ENCODE measurements at places on chromosomes 4 and X.

- no peak for DNase-seq
Observed at GRCh38 chr4:91330555-91331137, 973.1 kb upstream of the GRID2 start.

DNA sequence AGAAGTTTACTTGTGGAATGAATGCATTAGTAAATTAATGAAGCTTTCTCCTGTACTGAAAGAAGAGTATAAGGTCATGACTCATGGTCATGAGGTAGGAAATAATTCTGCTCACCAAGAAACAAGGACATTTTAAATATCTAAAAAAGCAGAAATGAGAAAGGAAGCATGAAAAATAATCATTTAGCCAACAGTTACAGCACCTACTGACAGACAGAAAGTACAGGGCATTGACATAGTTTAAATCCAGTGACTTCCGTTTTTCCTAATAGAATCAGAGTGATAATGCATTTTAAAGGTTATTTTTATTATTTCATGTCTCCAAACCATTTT is 30.5 kb upstream of the ACSL1 start:
- no peak for DNase-seq

- DNase-seq = peak; percentile 15
Observed at GRCh38 chr4:15779306-15779705, 1.2 kb downstream of the CD38 start.

DNA sequence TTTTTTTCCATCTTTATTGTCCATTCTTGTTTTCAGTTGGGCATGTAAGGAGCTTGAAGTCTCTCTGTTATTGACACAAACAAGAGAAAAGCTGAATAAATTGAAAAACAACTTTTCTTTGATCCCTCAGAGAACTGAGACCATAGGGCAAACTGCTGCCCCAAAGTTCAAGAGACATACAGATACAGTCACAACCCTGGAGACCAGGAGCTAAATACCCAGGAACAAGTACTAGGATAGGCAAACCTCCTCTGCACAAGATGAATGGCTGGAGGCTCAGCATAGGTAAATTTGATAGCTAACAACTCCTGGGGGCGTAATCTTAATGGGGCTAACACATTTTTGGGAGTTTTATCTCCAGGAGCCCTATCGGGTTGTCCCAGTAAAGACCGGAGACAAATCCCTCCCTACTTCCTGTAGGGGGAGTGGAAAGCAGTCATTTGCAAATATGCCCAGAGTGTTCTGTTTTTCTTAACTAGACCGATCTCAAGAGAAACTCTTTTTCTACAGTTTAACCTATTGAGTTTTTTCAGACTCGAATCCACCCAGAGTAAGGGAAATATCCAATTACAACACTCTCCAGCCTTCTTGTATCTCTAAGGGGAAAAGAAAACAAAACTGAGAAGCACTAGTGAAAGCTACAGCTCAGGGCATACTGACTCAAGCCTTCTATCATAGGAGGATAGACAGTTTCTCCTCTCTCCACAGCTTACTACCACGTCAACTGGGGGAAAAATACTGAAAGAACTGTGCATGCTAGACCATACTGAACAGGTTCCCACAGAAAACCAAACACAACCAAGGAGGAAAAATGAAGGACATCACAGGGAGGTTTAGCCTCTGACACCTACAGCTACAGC is 23.1 kb downstream of the MAGEA8 start:
- DNase-seq = no peak

- DNase-seq = no peak
Observed at GRCh38 chr4:88843067-88843685, 145.5 kb upstream of the NAP1L5 start.
